ENCODE measurements at places on chromosomes 4 and X.

DNA sequence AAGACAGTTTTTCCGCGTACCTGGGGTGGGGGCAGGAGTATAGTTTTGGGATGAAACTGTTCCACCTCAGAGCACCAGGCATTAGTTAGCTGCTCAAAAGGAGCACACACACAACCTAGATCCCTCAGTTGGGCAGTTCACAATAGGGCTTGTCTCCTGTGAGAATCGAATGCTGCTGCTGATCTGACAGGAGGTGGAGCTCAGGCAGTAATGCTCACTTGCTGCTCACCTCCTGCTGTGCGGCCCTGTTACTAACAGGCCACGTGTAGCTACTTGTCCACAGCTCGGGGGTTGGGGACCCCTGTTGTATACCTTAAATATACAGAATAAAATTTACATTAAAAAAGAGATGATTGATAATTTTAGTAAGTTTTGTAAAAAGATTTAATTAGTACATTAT lies 191.5 kb downstream of the SLC7A11 start:
- no peak for DNase-seq

- DNase-seq, result no peak
Observed at GRCh38 chrX:33725535-33726210, 406.4 kb downstream of the FAM47A start.

DNA sequence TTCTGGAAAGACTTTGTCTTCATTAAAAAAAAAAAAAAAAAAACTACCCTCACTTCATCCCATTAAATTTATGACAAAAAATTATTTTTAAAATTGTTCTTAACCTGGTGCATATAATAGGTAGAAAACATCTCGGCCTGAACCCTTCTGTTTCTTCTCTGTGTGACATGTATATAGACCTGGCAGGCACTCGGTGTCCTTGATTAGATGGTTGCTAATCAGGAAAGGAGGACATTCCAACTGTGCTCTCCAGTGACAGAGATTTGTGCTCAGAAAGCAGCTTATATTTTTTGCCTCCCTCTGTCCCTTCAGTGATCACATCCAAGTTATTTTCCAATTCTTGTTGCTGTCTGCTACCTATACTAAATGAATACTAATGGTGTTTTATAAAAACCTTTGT lies 355.6 kb downstream of the CBLL2 start:
- no peak for DNase-seq

DNA sequence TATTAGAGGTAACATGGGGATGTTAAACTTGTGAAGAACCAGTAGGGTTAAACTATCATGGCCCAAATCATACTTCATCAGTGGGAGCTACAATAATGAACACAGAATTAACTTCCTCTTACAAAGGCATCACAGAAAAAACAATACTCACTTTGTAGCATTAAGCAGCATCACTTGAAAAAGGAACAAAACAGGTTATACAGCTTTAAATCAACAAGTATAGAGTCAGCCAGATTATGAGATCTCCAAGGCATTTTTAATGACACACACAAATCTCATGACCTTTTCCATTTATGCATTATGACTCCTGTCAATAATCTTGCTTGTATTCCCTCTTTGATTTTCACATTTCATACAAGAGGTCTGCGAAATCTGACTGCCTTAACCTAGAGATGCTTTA lies 18.3 kb downstream of the FBXL5 start:
- DNase-seq, result no peak

DNA sequence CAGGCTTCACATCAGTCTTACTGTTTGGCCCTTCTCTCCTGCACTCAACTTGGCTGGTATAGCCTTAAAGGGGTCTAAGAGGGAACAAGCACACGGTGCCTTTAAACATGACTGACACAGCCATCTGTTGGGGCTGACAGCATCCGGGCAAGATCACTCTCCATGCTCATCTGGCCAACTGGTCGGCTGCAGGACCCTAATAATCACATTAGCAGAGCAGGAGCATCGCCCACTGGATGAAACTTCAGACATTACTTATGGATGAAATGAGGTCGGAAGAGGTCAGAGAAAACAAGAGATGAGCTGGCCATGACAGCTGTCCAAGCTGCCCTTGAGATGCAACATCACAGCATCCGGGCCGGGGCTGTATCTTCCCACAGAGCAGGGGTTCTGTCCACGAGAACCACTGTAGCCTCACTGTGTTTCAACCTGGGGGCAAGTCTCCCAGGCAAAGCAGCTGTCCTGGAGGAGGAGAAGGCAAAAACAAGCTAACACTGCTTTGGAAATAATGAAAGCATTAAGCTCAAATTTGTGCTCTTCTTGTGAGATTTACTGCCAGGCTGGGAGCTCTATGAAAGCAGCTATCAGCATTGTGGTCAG lies 94.4 kb upstream of the TTC29 start:
- no peak for DNase-seq

DNA sequence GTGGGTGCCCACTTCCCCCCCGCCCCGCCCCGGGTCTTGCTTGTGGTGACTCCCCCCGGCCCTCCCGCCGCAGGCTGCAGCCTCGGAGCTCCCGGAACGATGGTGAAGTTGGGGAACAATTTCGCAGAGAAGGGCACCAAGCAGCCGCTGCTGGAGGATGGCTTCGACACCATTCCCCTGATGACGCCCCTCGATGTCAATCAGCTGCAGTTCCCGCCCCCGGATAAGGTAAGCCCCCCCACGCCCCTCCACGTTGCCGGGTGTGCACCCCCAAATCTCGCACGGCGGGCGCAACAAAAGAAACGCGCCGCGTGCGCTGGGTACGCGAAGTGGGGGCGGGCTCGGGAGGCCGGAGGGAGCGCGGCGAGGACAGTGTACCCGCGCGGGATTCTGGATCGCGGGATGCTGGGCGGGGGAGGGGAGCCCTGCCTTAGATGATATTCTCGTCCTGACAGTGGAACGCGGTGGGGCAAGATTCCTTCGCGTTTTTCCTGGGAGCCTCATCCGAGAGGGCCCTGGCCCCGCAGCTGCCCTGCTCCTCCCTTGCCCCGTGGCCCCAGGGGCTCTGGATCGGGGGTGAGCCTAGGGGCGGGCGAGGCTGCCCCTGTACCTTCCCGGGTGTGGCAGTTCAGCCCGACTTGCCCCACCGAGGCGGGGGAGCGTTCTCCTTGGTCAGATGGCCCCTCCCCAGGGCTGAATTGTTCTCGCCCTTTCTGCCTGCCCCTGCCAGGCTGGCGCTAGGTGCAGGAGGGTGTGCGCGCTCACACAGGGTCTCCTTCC lies 819 bp downstream of the NSG1 start:
- no peak for DNase-seq

- DNase-seq, result no peak
Observed at GRCh38 chrX:129877401-129877800, 28.6 kb upstream of the UTP14A start.
